ENCODE measurements at places on chromosomes 4 and X.

DNA sequence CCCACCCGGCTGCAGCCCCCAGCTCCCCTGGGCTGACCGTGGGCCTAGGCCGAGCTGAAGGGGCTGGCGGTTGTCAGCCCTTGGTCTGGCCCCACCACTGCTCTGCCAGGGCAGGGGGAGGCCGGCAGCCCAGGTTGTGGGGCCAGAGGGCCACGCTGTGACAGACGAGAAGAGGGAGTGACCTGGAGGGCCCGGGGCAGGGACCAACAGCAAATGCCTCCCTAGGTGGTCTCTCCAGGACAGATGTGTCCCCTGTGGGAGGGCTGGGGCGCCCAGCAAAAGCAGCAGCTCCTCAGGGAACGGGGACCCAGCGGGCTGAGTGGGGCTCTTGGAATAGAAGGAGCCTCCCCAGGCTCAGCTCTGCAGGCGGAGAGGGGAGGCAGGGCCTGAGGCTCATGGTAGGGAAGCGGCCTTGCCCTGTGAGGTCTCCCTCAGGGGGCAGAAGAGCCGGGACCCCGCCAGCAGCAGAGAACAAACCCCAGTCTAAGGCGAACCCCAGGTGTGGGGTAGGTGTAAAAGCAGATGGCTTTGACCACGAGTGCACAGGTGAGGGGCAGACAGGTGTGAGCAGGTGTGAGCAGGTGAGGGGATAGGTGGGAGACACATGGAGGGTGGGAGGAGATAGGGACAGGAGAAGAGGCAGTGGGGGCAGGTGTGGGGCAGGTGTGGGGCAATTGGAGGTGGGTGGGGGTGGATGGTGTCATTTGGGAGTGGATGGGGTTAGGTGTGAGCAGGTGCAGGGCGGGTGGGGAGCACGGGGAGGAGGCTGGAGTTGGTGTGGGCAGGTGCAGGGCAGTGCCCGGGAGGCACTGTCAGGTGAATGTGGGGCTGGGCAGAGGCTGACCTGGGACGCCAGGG is 34.1 kb upstream of the SPON2 start:
- no peak for DNase-seq

DNA sequence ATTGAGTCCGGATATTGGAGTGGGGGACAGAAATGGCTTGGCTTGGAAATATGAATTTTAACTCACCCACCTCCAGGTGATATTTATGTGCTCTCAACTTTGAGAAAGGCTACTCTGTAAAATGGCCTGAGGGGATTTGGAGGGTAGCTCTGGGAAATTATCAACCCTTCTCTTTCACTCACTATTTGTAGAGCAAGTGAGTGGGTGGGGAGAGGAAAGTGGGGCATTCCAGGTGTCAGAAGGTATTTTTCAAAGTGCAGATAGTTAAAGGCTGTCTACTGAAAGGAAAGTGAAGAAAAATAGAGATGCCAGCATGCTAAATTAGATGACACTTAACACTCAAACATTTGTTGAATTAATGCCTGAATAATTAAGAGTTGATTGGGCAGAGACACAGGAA is 44.1 kb downstream of the TMEM164 start:
- no peak for DNase-seq

DNA sequence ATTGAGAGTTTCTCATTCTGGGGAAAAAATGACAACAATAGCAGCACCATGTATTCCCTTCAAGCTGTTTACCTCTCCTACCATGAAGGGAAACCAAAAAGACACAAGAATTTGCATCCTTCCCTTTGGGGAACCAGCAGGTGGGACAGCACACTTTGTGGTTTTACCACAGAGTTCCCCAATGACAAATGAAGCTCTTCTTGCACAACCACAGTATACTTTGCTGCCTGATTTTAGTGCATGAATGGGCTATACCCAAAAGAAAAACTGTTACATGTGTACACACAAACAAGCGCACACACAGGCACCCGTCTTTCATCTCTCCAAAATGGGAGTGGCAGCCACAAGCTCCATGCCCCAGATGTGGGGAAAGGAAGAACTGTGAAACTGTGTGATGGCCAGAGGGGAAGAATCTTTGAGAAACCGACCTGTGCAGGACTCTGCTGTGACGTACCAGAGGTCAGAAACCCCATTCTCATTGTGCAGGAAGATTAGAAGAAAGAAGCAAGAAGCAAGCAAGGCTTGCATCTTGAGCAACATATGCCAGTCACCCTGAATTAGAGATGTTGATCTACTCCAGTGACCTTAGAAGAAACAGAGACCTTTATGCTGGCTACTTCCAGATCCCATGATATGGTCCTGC is 2.7 kb upstream of the MAML3 start:
- DNase-seq, result peak; percentile 55

GRCh38 chrX:9122519-9123245 is 88.8 kb upstream of the FAM9B start:
- no peak for DNase-seq

- no peak for DNase-seq
These were observed 25.9 kb downstream of the ENPEP start for GRCh38 chr4:110501826-110502225.

DNA sequence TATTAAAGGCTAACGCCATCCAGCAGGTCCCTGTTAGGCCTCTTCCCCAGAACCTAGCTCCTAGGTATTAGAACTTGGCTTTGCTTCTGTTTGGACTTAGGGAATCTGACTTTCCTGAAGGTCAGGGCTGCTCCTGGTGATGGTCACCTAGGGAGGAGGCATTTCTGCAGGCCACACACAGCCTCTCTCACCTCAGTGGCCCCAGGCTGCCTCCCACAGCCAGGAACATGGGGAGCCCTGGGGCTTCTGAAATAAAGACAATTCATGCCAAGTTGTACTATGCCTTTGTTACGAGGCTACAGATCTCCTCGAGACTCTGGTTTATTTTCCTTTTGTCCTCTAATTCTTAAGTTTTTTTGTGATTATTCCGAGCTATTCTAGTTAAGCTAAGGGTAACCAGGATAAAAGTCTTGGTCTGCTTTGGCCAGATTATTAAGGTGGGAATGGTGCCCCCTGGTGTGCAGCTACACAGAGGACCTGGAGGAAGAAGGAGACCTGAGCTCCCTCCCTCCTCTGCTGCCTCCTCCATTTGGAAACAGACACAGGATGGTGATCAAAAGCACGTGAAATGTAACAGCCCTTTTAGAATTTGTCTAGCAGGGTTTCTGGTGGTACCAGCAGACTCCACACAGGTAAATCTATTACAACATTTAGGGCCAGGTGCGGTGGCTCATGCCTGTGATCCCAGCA is 131.0 kb downstream of the DCLK2 start:
- no peak for DNase-seq

GRCh38 chr4:61336488-61336887 is 136.4 kb downstream of the ADGRL3 start:
- no peak for DNase-seq

- no peak for DNase-seq
These were observed 15.8 kb upstream of the MPC1L start for GRCh38 chrX:40607381-40607780.

DNA sequence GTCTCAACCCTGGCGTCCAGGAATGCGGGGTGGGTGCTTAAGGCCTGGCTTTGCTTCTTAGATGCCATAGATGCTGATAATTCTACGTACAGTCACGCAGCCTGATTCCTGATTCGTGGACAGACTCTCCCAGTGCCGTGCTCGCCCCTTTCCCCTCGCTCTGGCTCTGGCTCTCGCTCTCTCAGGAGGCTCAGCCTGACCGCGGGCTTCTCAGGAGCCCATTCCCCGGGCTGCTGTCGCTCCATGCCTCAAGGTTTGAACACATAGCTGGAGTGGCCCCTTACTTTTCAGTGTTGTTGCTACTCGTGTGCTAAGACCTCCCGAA is 59.2 kb upstream of the ZC4H2 start:
- DNase-seq, result no peak

Data from stimulated activated CD4-positive, alpha-beta T cell treated with anti-CD3 and anti-CD28 coated beads, Interleukin-4, amount 100 ng/mL, for 4 hours (primary cell).